AG20443 (cell line): ENCODE measurements at places on chromosomes 1 and 21.
A peak's percentile ranks its signal among the peaks of the same experiment; 100 is the strongest.

- peak; percentile 47 for DNase-seq
Observed at GRCh38 chr1:78045926-78046778, at the start of gene GIPC2. GIPC2 (plus strand) TSS chr1:78045966; CDS start chr1:78046095, 129 bp downstream.

- DNase-seq, result peak; percentile 85
Observed at GRCh38 chr1:183655562-183656075, 2.5 kb upstream of the APOBEC4 start.

DNA sequence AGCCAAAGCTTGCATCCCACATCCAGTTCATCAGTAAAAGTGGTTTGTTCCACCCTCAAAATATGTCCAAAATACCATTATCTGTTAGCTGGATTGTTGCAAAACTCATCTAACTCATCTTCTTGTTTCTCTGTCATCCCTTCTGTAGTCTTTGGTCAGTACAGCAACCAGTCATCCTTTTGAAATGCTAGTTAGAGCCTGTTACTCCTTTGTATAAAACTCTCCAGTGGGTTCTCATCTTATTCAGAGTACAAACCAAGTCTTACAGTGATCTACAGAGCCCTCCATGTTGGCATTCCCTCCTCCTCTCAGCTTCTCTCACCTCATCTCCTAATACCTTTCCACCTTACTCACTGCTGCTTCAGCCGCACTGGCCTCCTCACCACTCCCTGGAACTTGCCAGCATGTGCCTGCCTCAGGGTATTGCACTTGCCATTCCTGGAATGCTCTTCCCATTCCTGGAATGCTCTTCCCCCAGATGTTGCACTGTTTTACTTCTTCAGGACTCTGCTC is 70.6 kb downstream of the LAMC1 start:
- peak; percentile 69 for DNase-seq

- no peak for DNase-seq
Observed at GRCh38 chr1:54239035-54239383, 39.0 kb downstream of the MRPL37 start.
